NCI-H1092 (cell line): ENCODE measurements at places on chromosomes 16 and 17.

DNA sequence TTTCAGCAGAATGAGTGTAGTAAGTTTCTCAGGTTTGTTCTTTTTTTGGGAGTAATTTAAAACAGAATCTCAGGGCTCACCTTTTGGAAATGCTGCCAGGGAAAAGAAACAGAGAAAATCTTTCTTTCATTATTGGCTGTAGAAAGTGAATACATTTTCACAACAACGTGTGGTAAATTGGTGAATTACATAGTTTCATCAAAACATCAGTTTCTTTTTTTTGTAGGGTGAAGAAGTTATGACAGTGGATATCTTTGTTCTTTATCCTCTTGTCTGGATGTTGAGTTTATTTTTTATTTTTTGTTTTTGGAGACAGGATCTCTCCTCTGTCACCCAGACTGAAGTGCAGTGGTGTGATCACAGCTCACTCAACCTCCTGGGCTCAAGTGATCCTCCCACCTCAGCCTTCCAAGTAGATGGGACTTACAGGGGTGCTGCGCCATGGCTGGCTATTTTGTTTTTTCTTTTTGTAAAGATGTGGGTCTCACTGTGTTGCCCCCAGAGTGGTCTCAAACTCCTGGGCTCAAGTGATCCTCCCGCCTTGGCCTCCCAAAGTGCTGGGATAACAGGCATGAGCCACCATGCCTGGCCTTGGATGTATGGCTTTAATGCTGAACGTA, 2.4 kb downstream of the ZNF267 start:
- no peak for DNase-seq

GRCh38 chr17:50872710-50873424, 6.7 kb upstream of the TOB1 start:
- DNase-seq, result no peak

DNA sequence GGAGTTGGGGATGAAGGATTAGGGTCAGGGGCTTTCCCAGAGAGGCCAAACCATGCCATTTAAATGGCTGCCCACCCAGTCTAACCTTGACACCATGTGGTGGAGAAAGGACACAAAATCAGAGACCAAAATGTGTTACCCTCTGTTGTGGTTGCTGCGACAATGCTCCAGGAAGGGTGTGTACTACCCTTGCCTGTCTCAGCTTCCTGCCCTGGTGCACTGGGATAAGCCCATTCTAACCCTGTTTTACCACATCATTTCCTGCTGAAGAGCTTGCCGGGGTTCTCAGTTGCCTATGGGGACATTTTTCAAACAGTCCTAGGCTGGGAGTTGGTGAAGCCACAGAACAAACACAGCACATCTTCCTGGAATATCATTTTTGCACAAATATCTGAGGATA, 4.9 kb downstream of the OR4D1 start:
- no peak for DNase-seq

- no peak for DNase-seq
Measured at GRCh38 chr17:30124273-30124796, 7.7 kb downstream of the NSRP1 start.

DNA sequence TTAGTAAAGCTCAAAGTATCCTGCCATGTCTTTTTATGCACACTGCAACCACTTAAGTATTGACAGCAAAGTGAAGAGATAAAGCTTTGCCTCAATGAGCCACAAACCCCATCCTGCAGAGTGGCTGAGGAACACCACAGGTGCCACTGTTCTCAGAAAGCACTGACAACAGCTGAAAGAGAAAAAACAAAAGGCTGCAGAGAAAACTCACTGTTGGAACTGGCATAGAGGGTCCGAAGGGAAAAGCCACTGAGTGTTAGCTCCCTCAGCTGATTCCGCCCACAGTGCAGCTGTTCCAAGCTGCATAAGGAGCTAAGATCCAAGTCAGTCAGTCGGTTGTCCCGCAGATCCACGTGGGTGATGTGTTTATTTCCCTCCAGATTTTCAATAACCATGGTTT, 48.3 kb downstream of the PHLPP2 start:
- no peak for DNase-seq

GRCh38 chr17:47231334-47231733, 22.2 kb downstream of the MYL4 start:
- DNase-seq, result no peak

- peak; percentile 23 for DNase-seq
Measured at GRCh38 chr16:16861546-16861945, 482.6 kb downstream of the NPIPA7 start.

- DNase-seq, result no peak
Measured at GRCh38 chr16:49366669-49367068, 6.9 kb upstream of the C16orf78 start.

DNA sequence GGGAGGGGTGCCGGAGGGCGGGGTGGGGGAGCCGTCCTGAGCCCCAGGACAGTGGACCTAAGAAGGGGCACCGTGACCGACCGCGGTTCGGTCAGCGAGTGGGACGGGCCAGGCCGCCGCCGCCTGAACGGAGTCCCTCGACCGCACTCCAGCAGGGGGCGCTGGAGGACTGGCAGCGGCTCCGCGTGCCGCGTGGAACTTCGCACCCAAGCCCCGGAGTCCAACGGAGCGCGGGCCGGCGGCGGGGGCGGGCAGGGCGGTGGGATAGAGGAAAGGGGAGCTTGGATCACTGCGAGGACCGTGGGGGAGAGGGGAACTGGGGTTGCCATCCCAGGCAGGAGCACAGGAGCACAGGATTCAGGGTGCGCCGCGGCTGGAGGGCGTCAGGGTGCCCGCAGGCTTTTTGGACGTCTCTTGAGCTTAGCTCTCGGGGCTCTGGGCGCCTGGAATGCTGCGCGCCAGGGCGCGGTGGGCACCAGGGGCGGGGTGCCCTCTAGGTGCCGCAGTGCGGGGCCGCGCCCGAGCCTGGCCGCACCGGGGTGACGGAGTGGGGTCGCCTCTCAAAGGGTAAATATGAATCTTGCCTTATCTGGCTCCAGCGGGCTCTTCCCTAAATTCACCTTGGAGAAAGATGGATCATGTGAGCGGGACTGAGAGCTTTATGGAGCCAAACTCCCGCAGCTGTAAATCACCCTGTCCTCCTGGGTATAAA, 379 bp upstream of the OTOP2 start:
- no peak for DNase-seq

DNA sequence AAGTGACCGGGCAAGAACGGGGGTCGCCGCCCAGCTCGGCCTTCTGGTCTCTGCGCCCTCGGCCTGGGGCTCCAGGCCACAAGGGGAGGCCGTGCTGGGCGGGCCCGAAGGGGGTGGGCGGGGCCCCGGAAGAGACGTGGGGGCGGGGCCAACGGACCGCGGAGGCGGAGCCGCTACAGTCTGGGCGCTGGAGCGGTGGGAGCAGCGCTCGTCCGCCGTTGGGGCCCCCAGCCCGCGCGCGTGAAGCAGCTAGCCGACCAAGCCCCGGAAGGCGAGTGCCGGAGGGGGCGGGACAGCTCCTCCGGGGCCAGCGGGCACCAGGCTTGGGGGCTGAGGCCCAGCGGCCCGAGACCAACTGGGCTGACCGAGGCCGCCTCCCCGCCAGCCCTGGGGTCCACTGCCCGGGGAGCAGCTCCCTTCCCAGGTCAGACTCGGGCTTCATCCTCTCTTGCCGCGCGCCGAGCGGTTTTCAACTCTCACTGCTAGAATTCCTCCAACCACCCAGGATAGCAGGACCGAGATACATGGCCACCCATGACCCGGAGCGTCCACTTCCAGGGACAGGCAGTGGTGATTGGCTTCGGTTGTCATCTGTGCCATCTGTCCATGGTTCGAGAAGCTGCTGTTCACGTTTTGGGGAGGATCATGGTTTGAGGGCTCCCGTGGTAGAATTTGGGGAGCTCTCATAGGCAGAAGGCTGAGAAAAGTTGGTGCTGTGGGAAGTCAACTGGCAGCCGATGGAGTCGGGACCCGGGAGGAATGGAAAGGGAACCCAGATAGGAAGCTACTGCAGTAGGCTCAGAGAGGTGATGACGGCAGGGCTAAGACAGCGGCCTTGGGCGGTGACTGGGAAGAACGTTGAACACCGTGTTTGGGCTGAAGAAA, 44.6 kb upstream of the LCMT1 start:
- peak; percentile 77 for DNase-seq

- no peak for DNase-seq
Measured at GRCh38 chr17:50157891-50158290, 7.4 kb upstream of the PPP1R9B start.

DNA sequence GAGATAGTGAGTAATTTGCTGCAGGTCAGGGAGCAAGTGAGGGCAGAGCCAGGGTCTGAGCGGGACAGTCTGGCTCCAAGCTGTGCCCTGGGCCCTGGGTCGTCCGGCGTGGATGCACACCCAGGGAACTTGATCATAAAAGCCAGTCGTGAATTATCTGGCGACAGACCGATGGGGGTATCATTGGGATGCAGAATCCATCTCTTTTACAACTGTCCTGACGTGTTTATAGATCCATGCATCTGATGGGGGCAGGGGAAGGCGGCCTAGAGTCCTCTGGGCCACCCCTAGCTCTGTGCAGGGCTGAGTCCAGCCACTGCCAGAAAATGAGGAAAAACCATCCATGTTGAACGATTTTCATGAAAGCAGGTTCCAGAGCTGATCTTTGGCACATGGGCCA, 332.8 kb downstream of the C16orf95 start:
- DNase-seq, result no peak

GRCh38 chr17:1552932-1553331, 9.7 kb downstream of the PITPNA start:
- DNase-seq, result no peak

GRCh38 chr17:81583589-81584342, 31.6 kb upstream of the FAAP100 start:
- no peak for DNase-seq

GRCh38 chr16:86042393-86042792, 143.4 kb downstream of the IRF8 start:
- no peak for DNase-seq

GRCh38 chr17:70825321-70826125, 656.2 kb downstream of the KCNJ2 start:
- DNase-seq, result no peak

DNA sequence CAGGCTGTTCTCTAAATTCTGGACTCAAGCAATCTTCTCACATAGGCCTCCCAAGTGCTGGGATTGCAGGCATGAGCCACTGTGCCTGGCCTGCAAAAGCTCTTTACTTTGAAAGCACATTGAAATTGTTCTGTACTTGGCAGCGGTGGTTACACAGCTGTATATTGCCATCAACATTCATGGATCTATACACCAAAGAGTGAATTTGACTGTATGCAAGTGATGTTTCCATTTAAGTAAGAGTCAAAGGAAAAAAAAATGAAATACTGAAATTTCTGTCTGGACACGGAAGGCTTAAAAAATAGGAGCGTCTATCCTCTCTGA, 450.6 kb upstream of the PSMD7 start:
- DNase-seq, result no peak

- DNase-seq, result no peak
Measured at GRCh38 chr17:8314797-8315763, 5.0 kb downstream of the ARHGEF15 start.

- no peak for DNase-seq
Measured at GRCh38 chr17:6231886-6232731, 161.9 kb downstream of the WSCD1 start.

GRCh38 chr17:19335951-19336631, 26.4 kb downstream of the B9D1 start:
- DNase-seq, result no peak

GRCh38 chr17:299546-299945, 53.1 kb downstream of the RPH3AL start:
- DNase-seq, result no peak

DNA sequence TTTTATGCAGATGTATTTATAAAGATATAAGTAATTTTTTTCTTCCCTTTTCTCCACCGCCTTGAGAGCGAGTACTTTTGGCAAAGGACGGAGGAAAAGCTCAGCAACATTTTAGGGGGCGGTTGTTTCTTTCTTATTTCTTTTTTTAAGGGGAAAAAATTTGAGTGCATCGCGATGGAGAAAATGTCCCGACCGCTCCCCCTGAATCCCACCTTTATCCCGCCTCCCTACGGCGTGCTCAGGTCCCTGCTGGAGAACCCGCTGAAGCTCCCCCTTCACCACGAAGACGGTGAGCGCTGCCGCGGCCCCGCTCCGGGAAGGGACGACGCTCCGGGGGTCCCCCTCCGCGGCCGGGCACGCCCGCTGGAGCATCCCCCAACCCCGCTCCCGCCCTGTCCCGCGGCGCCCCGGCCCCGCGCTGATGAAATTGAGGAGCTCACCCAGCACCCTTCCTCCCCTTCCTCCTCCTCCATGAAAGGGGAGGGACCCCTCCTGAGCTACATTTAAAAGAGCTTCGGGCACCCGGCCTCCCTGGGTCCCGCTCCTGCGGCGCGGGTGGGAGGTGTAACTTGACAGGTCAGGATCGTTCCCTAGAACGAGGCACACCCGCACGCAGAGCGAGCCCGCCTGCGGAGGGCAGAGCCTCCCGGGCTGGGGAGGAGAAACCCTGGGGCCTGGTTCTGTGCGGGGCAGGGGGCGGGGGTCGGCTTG, 706 bp downstream of the HLF start:
- DNase-seq, result no peak

- no peak for DNase-seq
Measured at GRCh38 chr16:88316151-88316550, 66.6 kb upstream of the ZNF469 start.

GRCh38 chr17:77946900-77947645, 11.4 kb upstream of the TNRC6C start:
- DNase-seq, result no peak

GRCh38 chr16:35182943-35183550, 1723.6 kb downstream of the TP53TG3F start:
- DNase-seq, result no peak

GRCh38 chr16:1953734-1954133, 755 bp downstream of the RPL3L start:
- DNase-seq, result no peak

- DNase-seq, result no peak
Measured at GRCh38 chr17:34721326-34721725, 141.9 kb downstream of the TMEM132E start.

GRCh38 chr17:43556292-43556691, 10.2 kb upstream of the ETV4 start:
- DNase-seq, result no peak

- DNase-seq, result no peak
Measured at GRCh38 chr17:12806630-12807029, 17.3 kb downstream of the ARHGAP44 start.

DNA sequence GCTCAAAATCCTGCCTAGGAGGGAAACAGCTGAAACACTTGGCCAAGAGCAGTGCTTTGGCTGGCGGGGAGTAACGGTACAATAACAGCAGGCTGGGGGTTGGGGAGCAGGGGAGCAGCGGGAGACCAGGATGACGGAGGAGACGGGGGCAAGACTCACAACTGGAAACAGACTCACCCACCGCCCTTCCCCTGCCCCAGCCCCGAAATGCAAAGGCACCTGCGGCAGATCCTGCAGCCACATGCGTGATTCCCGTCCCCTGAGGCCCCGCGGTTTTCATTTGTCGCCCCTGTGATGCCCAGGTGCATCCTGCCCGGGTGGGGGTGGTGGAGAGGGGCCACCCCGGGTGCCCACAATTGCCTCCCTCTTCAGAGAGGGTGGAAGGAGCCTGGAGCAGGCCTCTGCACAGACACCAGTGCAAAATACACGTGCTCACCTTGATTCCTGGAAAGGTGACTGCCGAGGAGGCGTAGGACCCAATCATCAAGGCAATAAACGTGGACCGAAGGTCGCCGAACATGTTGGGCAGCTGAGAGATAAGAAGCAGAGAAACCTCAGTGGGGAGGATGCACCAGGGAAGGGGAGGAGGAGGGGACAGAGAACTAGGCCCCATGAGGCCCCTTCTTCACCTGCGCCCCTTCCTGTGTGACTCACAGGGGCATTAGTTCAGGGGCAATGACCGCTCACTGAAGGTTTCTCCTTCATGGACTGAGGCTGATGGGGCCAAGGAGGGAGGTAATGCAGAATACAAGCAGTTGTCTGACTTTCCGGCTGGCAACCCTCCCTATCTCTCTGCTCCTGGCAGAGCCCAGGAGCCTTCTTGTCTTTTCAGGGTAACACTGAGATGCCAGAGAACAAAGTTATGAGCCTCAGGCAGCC, 30.4 kb upstream of the PITPNA start:
- no peak for DNase-seq

- DNase-seq, result no peak
Measured at GRCh38 chr17:48490451-48490892, 40.3 kb downstream of the HOXB1 start.
